ENCODE measurements at places on chromosomes 16 and 17.

GRCh38 chr17:82065193-82065637 lies 389 bp downstream of the DUS1L start:
- DNase-seq, result peak; percentile 14

- no peak for DNase-seq
Observed at GRCh38 chr16:56634715-56635440, 2.4 kb downstream of the MT1M start.

GRCh38 chr17:44930667-44931066 lies 15.4 kb upstream of the GFAP start:
- DNase-seq, result no peak

GRCh38 chr17:31388770-31389656 lies 2.5 kb upstream of the RAB11FIP4 start:
- DNase-seq, result peak; percentile 15

DNA sequence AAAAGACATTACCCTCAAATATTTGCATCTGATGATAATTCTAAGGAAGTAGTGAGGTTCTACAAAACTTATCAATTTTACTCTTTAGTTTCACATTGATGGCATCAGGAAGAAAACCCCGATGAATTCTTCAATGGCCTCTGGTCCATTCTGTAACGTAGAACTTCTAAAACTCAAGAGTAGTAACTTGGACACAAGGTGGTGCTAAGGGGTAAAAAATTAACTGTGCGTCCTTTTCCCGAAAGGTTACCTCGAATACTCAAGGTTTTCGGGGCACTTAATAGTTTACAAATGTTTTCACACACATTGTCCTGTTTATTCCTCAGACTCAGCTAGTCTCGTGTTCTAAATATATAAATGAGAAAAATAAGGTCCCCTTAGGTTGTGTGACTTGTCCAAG lies 517.3 kb upstream of the ZFHX3 start:
- DNase-seq, result peak; percentile 18

GRCh38 chr16:69485361-69485760 lies 60.9 kb downstream of the CYB5B start:
- no peak for DNase-seq

DNA sequence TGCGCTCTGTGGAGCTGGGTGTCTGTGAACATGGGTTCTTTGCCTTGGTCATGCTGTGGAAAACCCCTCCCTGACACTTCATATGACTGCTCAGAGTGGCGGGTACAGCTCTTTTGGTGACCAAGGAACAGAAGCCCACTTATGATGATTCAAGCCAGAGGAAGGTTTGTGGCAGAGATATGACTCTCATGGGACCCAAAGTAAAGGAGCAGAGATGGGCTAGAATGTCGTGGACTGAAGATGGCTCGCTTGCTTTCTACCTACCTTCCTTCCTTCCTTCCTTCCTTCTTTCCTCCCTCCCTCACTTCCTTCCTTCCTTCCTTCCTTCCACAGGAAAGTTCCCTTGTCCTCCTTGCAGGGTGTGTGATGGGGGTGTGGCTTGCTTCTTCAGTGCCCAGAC lies 169.7 kb upstream of the IRX3 start:
- no peak for DNase-seq

DNA sequence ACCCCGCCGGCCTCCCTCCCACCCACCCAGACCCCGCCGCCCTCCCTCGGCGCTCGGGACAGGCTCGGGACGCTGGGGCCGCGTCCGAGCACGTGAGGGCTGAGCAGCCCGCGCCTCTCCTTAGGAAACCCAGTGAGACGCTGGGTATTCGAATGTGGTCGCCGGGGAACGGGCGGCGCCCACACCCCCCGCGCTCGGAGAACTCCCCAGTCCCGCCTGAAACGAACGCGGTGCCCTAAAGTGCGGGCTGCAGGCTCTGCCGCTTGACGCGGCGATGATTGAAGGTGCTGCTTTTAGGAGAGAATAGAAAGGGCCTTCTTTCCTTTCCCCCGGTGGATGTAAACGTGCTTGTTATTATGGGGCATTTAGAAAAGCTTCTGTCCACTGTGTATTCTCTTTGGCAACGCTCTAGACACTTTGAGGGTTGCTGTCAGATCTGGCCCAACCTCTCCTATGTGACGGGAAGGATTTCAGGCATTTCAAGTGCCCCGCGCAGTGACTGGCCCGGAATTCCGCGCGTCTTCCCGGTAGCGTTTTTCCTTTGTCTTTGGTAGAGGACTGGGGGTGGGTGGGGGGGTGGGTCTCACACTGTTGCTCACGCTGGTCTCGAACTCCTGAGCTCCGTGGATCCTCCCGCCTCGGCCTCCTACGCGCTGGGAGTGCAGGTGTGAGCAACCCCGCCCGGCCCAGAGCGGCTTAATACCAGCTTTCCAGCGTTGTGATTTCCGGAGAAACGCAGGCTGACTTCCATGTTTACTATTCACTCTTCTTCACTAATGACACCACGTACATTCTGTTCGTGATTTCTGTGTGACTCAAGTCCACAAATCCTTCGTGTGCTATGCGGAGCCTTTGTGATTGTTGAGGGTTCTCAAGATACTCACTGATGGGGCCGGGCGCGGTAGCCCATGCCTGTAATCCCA lies 21.8 kb upstream of the FOXK2 start:
- peak; percentile 61 for DNase-seq

DNA sequence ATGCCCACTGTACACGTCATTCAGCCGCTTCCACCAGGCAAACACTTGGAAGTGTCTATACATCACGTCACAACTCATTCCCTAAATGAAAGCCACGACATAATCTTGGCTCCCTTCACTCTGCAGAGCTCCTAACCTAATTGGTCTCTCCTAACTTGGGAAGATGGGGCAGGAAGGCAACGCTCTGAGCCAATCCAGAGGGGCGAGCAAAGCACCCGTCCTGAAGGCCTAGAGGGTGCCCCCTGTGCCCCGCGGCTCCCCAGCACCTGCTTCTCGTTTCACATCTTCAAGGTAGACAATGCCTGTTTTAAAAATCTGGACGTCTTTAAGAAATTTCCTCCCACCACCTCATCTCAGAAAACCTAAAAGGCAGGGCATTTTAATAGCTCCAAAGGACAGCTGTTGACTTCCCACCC lies 1.0 kb downstream of the CSNK2A2 start:
- no peak for DNase-seq

- no peak for DNase-seq
Observed at GRCh38 chr17:74516561-74517328, 14.5 kb downstream of the CD300LB start.

GRCh38 chr16:12677502-12677901 lies 126.2 kb downstream of the CPPED1 start:
- DNase-seq, result no peak

DNA sequence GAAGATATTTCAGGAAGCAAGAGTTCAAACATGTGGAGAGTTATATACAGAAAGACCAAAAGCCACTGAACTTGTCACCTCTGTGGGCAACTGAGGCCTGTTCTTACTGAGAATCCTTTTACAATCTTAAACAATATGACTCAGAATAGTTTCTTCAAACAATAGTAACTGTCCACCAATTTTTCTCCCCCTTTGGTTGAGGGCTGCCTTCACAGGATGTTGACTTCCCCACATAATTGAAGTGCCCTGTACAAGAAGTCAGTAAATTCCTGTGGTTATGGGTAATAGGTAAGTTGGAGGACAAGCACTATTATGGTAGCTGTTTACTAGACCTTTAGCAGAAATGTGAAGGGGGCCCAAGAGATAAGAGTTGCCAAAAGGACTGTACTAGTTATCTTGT lies 215.8 kb downstream of the CDH8 start:
- peak; percentile 41 for DNase-seq

- no peak for DNase-seq
Observed at GRCh38 chr16:86874141-86874540, 295.8 kb downstream of the FOXL1 start.

- no peak for DNase-seq
Observed at GRCh38 chr16:25637236-25637635, 54.5 kb upstream of the HS3ST4 start.

DNA sequence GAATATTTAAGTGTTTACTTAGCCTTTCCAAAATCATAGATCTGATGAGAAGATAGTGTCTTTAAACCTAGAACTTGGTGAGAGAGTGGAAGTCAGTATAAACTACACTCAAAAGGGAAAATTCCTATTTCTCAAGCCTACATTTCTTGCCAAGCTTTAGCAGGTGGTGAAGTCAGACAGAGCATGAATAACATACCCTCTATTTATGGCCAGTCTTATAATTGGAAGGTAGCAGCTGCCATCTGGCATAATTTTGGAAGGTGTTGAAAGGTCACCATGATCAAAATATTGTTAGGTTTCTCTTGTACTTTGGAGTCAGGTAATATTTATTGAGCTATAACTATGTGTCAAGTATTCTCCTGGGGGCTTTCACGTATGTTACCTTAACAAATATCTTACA lies 729.3 kb upstream of the KIF2B start:
- DNase-seq, result no peak

- DNase-seq, result peak; percentile 66
Observed at GRCh38 chr16:81004646-81005353, 1.9 kb downstream of the CMC2 start.

DNA sequence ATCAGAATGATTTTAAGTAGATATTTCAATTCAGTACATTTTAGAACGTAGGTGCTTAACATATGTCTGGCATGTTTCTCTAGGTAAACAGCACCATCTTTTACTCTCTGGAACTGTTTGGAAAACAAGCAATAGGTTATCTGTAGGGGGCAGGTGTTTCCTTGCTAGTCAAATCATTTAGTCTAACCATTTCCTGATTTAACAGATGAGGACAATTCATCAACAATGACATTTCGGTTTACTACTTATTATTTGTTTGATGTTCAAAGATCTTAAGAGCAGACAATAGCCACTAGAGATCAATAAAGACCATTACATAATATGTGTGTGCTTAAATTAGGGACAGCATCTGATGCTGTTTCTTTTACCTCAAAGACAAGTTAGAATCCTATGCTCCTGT lies 173.1 kb downstream of the CEP112 start:
- DNase-seq, result no peak

GRCh38 chr17:46865100-46865499 lies 13.7 kb downstream of the WNT9B start:
- peak; percentile 80 for DNase-seq

DNA sequence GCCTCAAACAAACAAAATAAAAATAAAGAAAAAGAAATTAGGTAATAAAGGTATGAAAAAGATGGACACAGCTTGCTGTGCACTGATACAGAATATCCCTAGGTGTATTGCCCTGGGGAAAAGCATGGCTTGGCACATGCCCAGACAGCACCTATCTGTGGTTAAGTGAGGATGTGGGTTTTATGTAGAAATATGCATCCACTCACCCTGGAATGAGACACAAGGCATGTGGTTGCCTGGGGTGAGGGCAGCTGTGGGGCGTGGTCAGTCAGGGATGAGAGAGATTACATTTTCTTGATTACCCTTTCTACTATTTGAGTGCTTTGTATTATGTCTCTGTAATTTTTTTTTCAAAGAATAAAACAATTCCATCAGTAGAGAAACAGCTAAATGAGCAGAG lies 6.9 kb downstream of the PLLP start:
- peak; percentile 79 for DNase-seq

- DNase-seq, result no peak
Observed at GRCh38 chr17:79078476-79079190, 4.0 kb downstream of the ENGASE start.

DNA sequence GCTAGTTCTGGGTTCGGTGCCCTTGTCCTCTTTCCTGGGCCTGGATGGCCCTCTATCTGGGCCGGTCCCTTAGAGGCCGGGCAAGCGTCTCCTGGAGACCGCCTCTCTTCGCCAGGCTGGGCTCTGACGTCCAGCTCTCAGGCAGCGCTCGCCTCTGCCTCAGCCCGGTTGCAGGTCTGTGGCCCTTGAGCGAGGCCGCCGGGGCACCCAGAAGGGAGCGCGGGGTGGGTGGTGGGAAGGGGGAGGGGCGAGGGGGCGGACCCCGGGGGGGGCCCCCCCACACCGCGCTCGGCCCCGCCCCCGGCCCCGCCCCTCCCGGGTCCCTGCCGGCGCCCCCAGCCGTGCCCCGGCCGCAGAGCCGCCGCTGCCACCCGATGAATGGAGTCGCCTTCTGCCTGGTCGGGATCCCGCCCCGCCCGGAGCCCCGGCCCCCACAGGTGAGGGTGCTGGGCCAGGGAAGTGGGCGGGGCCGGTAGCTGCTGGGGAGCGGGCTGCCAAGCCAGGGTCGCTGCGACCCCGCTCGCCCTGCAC lies at the start of gene ARHGAP23:
Gene ARHGAP23, plus strand, starts transcription at position 353 of the 531 bp plus-strand sequence. Its CDS starts 22 bp downstream, at position 375.
- DNase-seq, result peak; percentile 52

- DNase-seq, result no peak
Observed at GRCh38 chr17:83036666-83037065, 42.7 kb upstream of the METRNL start.

DNA sequence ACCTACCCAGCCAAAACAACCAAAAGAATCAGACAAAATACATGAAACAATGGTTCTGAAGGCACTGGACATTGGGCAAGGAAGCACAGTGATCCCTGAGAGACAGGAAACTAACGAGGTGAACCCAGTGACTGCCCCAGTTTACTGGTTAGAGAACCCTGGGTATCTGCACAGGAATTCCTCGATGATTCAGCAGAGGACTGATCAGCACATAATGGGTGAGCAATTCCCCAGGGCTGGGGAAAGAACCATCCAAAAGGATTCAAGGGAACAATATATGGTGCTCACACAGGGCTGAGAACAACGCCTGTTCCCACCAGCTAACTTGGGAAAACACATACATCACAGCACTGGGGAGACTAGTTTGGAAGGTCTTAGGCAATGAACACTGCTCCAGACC lies 167.2 kb downstream of the PARN start:
- DNase-seq, result peak; percentile 25

GRCh38 chr16:87593710-87594258 lies 8.5 kb upstream of the JPH3 start:
- DNase-seq, result no peak

DNA sequence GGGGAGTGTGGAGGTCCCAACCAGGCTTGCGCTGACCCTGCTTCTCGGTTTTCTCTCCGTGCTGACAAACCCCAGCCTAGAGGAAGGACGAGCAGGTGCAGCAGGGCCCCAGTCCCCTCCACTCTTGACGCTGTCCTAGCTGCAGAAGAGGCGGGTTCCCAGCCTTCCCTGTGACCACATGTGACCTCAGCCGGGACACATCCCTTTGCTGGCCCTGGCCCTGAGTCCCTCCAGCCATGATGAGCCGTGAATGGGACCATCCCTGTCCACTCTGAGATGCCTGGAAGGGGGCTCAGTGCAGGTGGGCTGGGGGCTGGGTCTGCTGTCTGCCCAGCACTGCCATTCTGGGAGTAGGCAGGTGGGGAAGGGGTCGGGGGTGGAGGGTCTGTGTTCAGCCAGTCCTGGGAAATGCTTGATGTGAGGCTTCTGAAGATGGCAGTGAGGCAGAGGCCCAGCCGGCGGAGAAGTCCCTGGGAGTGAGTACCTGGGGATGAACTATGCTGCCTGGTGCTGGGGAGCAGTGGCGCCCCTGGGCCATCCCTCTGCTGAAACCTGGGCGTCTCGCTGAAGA lies 1.9 kb upstream of the TUBB3 start:
- no peak for DNase-seq

GRCh38 chr16:72621651-72622050 lies 426.3 kb downstream of the ZFHX3 start:
- DNase-seq, result peak; percentile 34
